H9 (cell line): ENCODE measurements at places on chromosomes 12 and 14.

- DNase-seq, result no peak
These were observed 2.8 kb downstream of the TCP11L2 start for GRCh38 chr12:106305376-106305775.

GRCh38 chr12:5588176-5588575, 156.3 kb downstream of the NTF3 start:
- no peak for DNase-seq

DNA sequence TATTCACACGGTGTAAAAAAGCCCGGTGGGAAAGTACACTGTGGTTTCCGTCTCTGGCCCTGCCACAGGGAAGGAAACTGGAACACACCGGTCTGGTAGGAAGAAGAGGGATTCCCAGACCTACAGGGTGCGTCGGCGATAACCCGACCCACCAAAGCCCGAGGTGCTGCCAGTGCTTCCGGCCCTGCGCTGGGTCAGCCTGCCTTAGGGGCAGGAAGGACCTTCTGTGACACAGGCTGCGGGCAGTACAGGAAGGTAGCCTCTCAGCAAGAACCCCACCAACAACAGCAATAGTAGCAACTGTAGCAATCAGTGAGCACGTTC, 169.5 kb upstream of the FKBP4 start:
- peak; percentile 56 for DNase-seq

GRCh38 chr12:67096533-67097318, 172.4 kb upstream of the CAND1 start:
- DNase-seq, result no peak

- peak; percentile 36 for DNase-seq
These were observed 463.6 kb upstream of the MIS18BP1 start for GRCh38 chr14:45716572-45716971.

DNA sequence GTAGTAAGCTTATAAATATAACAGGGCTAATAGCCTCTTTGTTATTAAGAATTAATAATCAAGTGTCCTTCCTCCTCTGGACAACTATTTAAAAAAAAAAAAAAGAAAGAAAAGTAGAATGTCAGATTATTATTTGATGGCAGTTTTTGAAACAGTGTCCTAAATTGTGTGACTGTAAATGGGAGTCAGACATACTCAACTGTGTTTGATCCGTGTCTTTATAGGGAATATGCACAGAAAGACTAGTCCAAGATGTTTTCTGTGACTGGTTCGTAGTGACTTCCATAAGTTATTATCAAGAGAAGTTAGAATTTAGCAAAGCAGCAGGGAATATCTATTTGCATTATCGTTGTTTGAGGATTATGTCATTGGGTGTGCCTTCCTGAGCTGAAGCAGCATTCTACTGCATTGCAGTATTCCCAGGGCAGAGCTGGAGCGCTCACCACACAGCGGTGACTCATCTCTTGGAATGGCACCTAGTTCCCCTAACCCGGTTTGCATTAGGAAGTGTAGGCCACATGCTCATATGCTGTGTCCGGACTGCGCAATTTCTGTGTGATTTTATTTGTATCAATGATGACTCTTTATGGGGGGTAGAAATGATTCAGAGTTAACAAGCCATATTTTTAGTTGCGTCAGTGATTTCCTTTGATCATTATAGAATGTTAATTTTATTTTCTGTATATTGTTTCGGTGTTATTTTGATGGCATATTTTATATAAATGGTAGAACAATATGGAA, 7.9 kb downstream of the DYNC1H1 start:
- DNase-seq, result no peak

- DNase-seq, result peak; percentile 57
These were observed 8.5 kb upstream of the PTPRB start for GRCh38 chr12:70645494-70646317.

- peak; percentile 49 for DNase-seq
These were observed 64.3 kb upstream of the STON2 start for GRCh38 chr14:81464253-81465002.
